M059J (cell line): ENCODE measurements at places on chromosomes 11 and 22.
A peak's percentile ranks its signal among the peaks of the same experiment; 100 is the strongest.

- no peak for DNase-seq
These were observed 870.2 kb downstream of the BRD1 start for GRCh38 chr22:48957311-48957986.

- DNase-seq: peak; percentile 99
These were observed 13.5 kb upstream of the SORL1-AS1 start for GRCh38 chr11:121466063-121466794.

DNA sequence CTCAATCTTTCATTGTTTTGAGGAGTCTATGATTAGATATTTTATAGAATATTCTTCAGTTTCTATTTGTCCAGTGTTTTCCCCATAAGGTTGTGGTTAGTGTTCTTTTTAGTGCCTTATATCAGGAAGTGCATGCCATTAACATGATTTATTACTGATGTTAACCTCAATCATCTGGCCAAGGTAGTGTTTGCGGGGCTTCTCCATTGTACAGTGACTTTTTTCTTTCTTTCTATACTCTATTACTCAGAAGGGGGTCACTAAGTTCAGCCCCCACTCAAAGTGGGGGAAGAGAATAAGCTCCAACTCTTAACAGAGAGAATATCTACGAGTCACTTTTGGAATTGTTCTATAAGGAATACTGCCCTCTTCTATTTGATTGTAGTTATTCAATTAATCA, 415.8 kb downstream of the DYNC2H1 start:
- DNase-seq: peak; percentile 75

- DNase-seq: peak; percentile 12
These were observed 16.7 kb upstream of the FAM168A start for GRCh38 chr11:73614591-73614990.

- no peak for DNase-seq
These were observed 11.9 kb downstream of the VSIG10L2 start for GRCh38 chr11:125957618-125958332.

- no peak for DNase-seq
These were observed 52.9 kb downstream of the NCAPD3 start for GRCh38 chr11:134170919-134171281.

- no peak for DNase-seq
These were observed 19.3 kb upstream of the GNB1L start for GRCh38 chr22:19873960-19874306.

- no peak for DNase-seq
These were observed 9.1 kb upstream of the ATF4 start for GRCh38 chr22:39511226-39511625.

GRCh38 chr11:77106759-77107158, 4.1 kb downstream of the OMP start:
- DNase-seq: no peak

GRCh38 chr11:1077417-1078119, 2.9 kb downstream of the MUC2 start:
- no peak for DNase-seq

- peak; percentile 76 for DNase-seq
These were observed 70.7 kb upstream of the AKIP1 start for GRCh38 chr11:8839957-8840945.

- no peak for DNase-seq
These were observed 104.6 kb downstream of the ALX4 start for GRCh38 chr11:44205352-44205751.

GRCh38 chr22:44347080-44347479, 34.3 kb upstream of the SHISAL1 start:
- DNase-seq: no peak

DNA sequence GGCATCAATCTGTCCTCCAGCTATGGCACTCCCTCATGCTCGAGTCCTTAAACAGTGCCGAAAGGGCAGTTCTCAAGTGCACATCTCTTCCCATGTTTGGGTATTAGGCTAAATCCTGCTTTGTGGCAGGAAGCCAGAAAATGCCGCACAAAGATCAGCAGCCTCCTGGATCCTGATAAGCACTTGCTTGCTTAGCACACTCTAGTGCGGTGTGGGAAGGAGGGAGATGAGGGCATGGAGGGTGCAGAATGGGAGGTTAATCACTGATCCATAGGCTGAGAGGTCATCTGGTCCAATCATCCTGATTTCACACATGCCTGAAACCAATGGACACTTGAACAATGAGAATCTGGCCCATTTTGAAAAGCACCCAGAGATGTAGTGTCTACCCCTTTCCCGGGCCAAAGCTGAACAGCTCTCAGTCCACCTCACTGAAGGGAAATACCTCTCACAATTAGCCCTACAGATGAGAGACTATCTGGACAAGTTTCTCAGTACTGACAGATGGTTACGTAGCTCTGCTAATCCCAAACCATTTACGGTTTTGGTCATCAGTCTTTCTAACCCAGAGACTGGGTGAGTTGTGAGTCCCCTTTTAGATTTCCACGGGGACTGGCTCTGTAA, 29.8 kb upstream of the CHRM4 start:
- no peak for DNase-seq

DNA sequence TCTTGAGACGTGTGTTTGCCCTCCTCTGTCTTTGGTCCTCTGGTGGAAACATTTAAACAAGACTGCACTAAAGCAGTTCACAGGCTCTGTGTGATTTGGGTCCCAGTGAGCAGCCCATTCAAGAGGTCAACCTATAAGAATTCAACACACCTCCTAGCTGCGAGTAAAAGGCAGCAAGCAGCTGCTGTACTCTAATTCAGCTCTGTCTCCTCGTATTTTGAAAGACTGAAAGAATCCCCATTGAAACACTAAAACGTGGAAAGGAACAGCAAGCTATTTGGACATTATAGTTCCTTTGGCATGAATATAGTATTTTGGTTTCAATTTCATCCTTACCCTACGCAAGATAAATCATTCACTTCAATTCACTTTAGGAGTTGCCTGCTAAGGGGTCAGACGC, 1046.7 kb downstream of the DLG2 start:
- no peak for DNase-seq

- no peak for DNase-seq
These were observed 51.2 kb upstream of the ELF5 start for GRCh38 chr11:34564807-34565241.

- DNase-seq: no peak
These were observed 13.1 kb upstream of the MS4A6A start for GRCh38 chr11:60195923-60196368.

- DNase-seq: no peak
These were observed 396.6 kb downstream of the TENM4 start for GRCh38 chr11:79044201-79044600.

- peak; percentile 62 for DNase-seq
These were observed 30.2 kb downstream of the LRP5 start for GRCh38 chr11:68342459-68343158.

DNA sequence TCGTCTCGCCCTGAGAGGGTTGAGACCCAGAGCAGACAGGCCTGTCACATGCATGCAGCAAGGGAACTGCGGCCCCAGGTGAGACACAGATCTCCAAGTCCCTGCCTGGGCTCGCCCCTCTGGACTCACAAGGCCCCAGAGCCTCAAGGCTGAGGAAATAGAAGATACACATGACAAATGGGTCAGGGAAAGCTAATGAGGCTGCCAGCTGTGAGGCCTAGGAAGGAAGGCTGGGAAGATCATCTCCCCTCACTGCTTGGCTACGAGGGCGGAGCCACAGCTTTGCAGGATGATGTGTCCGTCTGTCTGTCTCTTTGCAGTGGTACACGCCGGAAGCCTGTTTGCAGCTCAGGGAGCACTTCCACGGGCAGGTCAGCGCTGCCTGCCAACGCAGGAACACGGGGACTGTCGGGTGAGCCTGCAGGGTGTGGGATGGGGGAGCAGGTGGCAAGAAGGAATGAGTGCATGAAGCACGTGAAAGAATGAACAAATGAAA, 4.5 kb downstream of the RAB36 start:
- DNase-seq: no peak

GRCh38 chr22:36301384-36301828, 48.5 kb downstream of the APOL1 start:
- peak; percentile 46 for DNase-seq

DNA sequence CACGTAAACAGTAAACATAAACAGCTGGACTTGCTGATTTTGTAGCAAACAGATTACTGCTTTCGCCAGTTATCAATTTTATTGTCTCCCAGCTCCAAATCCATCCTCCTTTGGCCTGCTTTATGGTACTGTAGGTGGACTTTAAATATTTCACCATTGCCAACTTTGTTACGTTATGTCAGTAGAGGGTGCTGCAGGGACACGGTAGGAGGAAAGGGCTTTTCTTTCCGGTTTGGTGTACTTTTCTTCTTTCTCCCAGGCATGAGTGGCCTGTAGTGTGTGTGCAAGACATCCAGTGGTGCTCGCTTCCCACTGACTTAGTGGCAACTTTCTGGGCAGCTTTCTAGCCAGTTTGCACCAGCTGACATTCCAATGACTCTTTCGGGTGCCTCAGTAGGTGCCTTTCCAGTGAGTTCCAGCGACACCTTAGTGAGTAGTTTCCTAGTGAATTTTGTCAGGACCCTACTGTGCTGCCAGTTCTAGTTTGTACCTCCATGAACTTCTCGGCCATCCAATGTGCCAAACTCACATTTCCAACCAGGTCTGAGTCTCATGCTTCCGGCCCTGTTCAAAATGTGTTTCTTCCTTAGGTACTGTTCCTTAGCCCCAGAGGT, 267.6 kb upstream of the TENM4 start:
- peak; percentile 58 for DNase-seq

DNA sequence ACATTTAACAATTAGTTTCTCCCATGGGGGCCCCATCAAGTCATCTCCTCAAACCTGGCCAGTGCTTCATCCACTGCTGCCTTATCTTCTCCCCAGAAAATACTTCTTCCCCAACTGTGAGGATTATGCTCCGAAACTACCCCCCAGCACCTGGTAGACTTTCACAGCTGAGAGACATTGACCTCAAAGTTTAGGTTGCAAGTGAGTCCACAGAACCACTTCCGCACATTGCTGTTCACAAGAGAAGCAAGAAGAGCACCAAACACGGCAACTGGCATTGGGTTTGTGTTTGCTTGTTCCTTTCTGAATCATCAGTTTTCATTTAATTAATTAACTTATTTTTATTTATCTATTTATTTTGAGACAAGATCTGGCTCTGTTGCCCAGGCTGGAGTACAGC, 6.1 kb downstream of the MCHR1 start:
- DNase-seq: no peak

GRCh38 chr11:66787934-66788758, 55.1 kb upstream of the RCE1 start:
- no peak for DNase-seq

GRCh38 chr11:101917226-101917625, 904 bp upstream of the ANGPTL5 start:
- no peak for DNase-seq

- DNase-seq: no peak
These were observed 65.3 kb downstream of the AMBRA1 start for GRCh38 chr11:46528445-46529094.

GRCh38 chr22:26702906-26703830, 45.8 kb downstream of the MIAT start:
- DNase-seq: peak; percentile 73

DNA sequence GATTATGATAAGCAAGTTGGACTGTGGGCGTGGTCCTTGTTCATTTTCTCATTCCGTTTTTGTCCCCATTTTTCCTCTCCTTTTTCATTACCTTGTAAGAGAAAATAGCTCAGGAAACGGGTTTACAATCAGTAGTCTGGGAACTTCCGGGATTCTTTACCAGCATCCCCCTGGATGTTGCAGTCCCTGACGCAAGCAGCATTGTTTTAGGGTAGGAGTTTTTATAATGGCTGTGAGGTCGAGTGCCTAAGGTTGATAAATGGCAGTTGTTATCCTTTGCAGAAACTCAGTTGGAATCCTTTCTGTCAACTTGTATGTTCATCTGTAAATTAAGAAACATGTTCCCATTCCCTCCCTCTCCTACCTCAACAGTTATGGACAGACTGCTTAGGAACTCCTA, 68.3 kb downstream of the ARHGEF12 start:
- DNase-seq: no peak

DNA sequence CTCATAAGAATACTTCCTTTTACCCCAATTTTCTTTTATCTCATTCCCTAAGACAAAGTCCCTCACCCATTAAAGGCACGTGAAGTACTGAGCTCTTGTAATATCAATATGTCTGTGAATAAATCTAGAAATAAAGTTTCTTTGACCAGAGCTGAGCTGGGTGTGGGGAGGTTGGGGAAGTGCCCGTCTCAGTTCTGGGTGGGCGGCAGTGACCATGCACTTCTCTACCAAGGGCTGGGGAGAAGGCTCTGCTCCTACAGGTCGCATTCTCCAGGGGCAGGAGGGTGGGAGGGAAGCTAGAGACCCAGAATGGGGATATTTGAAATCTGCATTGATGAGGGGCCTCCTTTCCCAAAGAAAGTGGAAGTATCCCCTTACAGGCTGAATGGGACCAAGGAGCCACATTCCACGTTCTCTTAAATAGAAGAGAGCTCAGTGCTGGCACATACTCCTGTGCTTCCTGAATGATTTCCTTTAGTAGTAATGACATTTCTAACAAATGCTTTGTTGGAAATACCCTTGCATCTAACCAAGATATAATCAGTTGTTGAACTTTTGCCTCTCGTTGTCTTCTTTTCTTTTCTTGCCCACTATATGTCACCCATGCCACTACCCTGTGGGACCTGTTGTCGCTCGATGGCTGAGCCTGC, 16.1 kb downstream of the RBX1 start:
- no peak for DNase-seq

DNA sequence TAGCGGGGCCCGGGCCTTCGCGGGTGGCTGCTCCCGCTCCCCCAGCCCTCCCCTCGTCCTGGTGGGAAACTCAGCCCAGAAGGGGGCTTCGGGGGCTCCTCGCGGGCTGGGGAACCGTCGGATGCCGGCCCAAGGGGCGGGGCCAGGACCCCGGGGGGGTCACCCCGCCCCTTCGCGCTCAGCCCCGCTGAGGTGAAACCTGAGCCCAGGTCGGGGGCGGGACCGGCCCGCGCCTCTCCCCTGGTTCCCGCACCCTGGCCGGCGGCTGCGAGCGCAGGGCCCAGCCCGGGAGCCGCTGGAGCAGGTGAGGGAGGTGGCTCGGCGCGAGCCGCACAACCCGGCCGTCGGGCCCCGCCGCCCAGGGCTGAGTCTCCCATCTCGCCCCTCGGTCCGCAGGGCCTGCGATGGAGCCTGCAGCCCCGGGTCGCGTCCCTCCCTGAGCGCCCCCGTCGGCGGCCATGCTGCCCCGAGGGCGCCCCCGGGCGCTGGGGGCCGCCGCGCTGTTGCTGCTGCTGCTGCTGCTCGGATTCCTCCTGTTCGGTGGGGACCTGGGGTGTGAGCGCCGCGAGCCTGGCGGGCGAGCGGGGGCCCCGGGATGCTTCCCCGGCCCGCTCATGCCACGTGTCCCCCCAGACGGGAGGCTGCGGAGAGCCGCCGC, at the start of gene LARGE2:
Gene LARGE2, plus strand, starts transcription at position 232 of the 658 bp plus-strand sequence. Its CDS starts 227 bp downstream, at position 459.
- DNase-seq: no peak

DNA sequence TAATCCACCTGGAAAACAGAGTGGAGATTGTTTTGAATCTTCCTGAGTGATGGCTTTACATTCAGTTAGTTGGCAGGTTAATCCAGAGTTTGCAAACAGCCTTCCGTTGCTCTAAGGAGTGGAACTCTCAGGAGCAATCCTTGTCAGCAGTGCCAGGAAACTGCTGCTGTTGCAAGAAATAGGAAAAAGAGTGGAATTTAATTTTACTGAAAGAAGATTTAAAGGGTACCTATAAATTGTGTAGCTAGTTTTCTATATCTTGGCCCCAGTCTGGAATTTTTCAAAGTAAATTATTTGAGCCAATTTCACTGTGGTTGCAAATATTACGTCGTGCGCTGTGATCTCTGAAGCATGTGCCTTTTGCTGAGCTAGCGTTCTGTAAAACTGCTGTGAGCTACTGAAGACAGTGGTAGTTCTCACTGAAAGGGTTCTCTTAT, 55.5 kb upstream of the SLC5A12 start:
- DNase-seq: no peak

GRCh38 chr11:112805658-112806057, 155.6 kb upstream of the NCAM1 start:
- DNase-seq: no peak
